ENCODE measurements at places on chromosomes 7 and 10.

DNA sequence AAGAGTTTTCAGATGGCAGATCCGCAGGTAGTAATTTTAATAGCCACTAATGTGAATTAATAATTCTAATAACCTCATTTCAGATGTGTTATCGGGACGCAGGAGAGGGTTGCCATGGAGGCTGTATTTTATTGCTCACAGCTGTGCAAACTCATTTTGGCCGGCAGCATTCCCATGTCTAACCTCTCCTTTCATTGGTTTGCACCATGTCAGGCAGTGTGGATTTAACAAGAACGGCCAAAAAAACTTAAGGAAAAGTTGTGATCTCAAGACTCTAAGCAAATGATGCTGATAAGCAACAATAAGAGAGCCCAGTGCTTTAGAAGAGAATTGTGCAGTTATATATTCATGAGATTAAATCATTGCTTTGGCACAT lies 88.7 kb upstream of the NRP1 start:
- no peak for DNase-seq

DNA sequence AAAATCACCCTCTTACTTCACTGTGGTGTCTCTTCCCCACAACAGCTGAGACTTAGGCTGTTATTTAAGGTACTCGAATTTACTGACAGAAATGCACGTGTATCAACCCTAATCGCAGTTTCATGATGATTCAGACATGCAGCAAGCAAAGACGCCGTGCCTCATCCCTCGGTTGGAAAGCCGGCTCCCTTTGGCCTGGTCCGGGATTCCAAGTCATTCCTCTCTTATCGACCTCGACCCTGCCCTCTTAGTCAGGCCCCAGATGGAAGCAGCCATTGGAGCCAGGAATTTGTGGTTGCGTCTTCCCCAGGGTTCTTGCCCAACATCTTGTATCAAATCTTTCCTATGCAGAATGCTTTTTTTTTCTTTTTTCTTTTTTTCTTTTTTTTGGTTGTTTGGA lies 229.5 kb downstream of the GATA3 start:
- DNase-seq: no peak

DNA sequence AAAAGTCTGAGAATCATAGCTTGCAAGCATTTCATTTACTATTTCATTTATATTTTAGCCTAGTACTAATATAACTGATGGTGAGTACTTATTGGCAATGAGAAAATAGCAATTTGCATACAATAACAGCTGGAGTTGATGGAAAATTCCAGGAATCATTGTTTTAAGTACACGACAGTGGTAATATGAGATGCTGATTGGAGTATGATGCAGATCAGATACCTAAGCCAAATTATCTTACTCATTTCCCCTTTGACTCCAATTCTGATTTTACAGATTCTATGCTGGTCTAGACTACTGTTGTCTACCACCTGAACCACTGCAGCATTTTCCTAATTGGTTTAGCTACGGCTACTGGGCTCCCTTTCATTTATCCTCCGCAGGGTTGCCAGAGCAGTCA lies 36.7 kb downstream of the GNG11 start:
- DNase-seq: no peak

DNA sequence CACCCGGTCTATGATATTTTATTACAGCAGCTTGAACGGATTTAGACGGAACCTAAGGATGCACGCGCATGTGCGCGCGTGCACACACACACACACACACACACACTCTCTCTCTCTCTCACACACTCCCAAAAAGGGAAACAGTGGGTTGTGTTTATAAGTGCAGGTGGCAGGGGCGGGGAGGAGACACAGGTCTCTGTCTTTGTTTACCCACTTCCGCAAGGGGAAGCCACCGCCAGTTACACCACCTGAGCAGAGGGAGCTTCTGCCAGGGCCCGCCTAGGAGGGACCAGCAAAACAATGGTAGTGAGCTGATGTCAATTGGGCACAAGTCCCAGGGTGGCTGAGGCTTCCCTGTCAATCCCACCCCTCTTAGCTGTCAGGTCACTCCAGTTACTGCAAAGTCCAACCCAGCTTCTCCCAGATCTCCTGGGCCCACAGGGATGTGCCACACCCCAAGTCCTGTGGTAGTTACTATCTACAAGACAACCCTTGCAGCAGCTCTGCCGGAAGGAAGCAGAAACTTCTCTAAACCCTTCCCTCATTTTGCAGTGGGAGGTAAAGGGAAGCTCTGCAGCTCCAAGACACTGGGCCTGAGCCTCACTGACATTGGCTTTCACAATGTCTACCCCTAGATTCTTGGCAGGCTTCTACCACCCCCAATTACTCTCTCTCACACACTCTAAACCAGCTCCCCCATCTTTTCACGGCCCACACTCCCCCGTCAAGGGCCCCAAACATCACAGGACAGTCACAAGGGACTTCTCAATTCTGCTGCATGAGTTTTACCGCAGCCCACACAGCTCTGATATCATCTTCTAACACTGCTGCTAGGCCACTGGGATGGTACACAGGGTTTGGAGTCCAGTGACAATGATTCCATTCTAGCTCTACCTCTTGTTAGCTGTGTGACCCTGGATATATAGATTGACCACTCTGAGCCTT lies 17.6 kb downstream of the ANXA11 start:
- no peak for DNase-seq

GRCh38 chr10:73553761-73554160 lies 37.4 kb downstream of the USP54 start:
- DNase-seq: no peak

GRCh38 chr10:108005627-108006026 lies 841.1 kb upstream of the SORCS1 start:
- no peak for DNase-seq

DNA sequence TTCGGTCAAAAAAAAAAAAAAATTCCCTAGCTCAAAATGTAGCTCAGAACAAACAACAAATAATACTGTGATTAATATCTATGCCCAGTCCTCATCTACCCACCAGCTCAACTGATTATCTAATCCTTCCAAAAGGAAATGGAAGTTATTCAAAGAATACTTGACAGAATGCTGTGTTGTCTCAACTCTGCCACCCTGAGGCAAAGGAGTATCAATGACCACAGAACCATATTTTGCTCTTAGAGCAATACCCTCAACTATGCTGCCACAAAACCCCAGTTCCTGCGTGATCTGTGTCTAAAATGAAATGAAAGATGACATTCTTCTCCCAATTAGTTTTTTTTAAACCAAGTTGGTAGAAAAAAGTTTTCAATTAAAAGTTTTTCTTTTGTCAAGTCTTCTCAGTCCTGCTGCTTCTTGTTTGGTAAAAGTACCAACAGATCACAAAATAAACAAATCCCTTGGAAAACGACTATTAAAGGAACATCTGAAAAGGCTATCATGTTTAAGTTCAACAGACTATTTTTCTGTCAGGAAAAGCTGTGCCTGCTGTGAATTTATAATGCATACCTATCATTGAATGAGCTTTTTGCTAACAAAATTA lies 21.6 kb downstream of the RBM28 start:
- DNase-seq: no peak

GRCh38 chr7:29302666-29303395 lies 108.3 kb downstream of the CHN2 start:
- no peak for DNase-seq

- no peak for DNase-seq
Observed at GRCh38 chr10:67612577-67613537, 83.1 kb downstream of the CTNNA3 start.

GRCh38 chr10:113019692-113020474 lies 69.8 kb downstream of the TCF7L2 start:
- no peak for DNase-seq

- DNase-seq: peak; percentile 83
Observed at GRCh38 chr10:74825371-74826141, 844 bp upstream of the KAT6B start.

GRCh38 chr7:29494350-29494749 lies 69.3 kb upstream of the PRR15 start:
- DNase-seq: no peak

DNA sequence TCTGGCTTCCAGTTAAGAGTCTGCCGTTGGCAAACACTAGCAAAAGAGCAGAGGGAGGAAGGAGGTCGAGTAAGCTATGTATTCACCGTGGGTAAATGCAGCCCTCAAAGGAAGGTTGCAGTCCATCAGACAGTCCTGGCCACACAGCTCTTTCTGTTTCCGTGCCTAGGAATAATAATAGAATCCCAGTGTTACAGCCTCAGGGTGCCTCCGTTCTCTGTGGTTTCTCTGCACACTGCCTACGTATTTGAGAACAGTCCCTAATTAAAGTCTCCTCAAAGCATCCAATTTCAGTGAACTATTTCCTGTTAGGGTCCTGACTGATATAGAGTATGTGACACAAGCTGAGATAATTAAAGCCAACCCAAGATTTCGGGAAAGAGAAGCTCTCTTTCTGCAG lies 176.7 kb downstream of the GPAM start:
- no peak for DNase-seq

DNA sequence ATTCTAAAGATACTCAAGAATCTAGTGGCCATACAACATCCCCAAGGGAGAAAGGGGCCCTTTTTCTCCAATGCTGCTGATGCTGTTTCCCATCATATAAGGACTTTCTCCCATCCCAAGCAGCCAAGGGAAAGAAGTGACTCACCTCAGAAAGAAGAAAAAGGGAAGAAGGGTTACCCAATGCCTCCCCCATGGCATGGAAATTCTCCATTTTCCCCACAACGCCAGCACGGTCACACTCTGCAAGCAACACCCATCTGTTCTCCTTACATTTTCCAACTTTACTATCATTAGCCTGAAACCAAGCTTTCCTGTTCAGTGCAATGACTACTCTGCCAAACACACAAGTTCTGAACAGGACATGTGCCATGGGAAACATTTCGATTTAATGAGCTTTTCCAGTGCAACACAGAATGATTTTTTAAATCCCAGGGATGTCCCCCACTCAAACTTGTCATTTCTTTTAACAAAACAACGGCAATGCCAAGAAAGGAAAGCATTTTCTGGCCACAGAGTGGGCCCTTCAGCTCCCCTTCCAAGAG lies 67.9 kb downstream of the PTPRN2 start:
- no peak for DNase-seq

- DNase-seq: no peak
Observed at GRCh38 chr7:130650611-130651120, 17.9 kb downstream of the COPG2 start.

Data from activated gamma-delta T cell (primary cell).